Activated T-cell treated with anti-CD3 and anti-CD28 coated beads for 4 hours (primary cell): ENCODE measurements at places on chromosomes 12 and 14.

DNA sequence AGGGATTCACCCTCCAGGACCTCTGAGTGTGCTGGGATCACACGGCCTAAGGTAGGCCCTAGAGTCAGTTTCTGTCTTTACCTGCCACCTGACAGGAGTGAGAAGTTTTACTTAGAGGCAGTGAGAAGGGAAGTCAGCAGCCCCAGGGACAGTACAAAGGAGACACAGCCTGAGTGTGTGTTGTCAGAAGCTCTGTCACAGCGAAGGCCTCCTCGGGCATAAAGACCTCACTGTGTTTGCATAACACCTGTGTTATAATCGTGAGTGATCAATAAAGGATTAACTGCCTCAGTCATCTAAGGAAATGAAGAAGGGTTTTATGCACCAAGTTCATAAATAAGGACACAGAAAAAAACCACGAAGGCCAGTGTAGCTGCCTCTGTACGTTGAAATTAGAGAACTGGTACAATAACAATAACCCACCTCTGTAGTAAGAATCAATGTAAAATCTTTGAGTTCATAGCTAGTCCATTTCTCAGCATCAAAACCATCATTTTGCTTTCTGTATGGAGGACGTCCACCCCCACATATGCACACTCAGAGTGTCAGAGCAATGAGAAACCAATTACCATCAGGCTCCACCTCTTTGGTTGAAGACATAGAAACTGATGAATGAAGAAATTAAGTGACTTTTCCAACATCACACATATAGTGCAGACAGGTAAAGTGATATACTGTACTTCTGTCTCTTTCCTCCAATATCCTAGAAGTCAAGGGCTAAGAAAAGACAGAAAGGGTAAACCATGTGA is 159.3 kb downstream of the DAD1 start:
- no peak for DNase-seq

DNA sequence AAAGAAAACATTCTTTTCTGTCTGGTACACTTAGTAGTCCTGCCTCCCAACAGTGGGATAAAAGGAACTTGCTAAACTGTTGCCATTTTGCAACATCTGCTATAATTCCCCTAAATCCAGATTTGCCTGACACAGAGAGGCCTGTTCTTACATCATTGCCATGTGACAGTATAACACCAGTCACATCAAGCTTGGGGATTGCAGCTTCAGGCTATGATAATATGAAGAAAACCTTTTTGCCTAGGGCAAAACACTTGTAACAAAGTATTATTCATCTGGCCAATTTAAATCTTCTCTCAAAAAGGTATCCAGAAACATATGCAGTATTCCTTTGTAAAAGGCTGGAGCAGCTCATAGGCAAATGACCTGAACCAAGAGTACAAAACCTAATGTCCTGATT is 80.9 kb upstream of the OTX2 start:
- no peak for DNase-seq

DNA sequence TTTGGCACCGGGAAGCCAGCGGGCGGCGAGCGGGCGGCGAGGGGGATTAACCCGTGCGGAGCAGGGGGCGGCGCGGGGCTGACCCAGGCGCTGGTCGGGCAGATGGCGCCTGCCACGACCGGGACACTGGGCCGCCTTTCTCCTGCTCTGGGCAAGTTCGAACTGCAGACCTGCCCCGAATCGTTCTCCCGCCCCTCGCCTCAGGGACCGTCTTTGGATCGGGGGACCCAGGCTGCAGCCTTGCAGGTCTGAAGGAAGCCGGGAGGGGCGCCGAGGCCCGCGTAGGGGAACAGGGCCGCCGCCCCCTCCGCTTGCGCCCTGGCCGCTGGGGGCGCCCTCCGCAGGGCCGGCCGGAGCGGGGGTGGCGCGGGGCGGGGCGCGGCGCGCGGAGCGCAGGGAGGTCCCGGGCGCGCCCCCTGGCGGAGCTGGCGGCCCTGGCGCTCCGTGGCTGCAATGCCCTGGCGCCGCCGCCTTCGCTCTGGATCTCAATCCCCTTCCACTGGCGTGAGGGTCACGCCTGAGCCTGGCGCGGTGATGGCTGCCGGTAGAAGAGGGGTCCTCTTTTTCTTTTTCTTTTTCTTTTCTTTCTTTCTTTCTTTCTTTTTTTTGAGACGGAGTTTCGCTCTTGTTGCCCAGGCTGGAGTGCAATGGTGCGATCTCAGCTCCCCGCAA is 449 bp upstream of the LTBP2 start:
- DNase-seq: peak; percentile 73

- no peak for DNase-seq
Observed at GRCh38 chr12:84079626-84080025, 833.0 kb downstream of the SLC6A15 start.

DNA sequence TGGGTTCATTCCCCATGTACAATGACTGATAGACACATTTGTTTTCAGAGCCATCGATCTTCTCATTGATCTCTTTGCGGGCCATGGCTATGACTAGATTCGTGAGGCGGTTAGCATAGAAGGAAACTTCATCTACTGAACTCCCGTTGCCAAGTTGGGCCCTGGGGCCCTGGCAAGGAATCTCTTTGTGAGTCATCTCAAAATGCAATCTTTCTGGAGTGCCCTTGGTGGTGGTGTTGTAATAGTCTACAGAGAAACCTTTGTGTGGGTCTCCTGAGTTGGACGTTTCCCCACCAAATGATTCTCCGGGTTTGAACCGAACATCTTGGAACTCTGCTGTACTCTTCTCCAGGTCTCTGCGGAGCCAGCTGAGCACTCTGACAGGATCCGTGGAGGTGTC is 20.4 kb downstream of the AKAP3 start:
- DNase-seq: no peak

DNA sequence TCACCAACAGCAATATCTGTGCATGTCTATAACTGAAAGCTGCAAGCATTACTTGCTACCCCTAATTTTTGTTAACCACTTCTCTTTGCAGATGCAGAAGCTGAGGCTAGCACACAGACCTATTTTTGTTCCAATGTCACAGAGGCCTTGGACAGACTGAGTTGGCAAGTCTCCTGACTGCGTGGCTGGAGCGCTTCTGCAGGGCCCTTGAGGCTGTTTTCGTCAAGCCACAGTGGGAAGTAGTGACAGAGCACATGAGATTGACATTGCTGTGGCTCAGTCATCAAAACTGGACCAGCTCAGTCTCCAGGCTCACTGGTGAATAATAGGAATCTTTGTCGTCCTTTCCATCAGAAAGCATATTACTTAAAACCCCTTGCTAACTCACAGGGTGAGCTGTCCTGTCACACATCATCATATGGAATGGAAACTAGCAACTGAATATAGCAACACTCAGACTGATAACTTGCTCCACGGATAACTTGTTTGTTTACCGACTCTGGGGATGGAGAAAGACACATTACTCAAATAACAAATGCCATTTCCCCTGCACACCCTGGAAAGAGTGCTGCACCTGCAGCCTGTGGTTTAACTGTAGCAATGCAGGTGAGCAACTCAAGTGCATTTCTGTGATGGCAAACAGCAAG is 43.6 kb upstream of the DDX11 start:
- no peak for DNase-seq

DNA sequence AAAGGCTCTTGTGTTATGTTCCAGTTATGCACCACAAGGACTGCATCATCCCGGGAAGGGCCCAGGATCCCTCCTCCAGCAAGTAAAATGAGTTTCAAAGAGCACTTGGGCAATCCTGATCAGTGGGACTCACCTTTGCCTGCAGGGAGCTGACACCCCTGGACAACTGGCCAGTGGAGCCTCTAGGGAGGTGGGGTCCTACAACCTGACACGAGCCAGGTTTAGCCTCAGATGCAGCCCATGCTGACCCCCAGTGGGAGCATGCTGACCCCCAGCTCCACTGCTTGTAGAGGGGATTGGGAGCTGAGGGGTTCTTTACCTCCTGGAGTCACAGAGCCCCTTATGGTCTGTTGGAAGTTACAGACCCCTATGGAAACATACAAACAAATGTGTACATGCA is 365.8 kb downstream of the CACNA1C start:
- DNase-seq: no peak

DNA sequence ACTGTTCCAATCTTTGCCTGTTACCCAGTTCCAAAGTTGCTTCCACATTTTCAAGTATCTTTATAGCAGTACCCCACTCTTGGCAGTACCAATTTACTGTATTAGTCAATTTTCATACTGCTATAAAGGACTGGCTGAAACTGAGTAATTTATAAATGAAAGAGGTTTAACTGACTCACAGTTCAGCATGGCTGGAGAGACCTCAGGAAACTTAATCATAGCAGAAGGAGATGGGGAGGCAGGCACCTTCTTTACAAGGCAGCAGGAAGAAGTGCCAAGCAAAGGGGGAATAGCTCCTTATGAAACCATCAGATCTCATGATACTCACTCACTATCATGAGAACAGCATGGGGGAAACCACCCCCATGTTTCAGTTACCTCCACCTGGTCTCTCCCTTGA is 215.0 kb downstream of the SNAPC1 start:
- no peak for DNase-seq

GRCh38 chr14:26180221-26180620 is 417.6 kb downstream of the NOVA1 start:
- DNase-seq: no peak

DNA sequence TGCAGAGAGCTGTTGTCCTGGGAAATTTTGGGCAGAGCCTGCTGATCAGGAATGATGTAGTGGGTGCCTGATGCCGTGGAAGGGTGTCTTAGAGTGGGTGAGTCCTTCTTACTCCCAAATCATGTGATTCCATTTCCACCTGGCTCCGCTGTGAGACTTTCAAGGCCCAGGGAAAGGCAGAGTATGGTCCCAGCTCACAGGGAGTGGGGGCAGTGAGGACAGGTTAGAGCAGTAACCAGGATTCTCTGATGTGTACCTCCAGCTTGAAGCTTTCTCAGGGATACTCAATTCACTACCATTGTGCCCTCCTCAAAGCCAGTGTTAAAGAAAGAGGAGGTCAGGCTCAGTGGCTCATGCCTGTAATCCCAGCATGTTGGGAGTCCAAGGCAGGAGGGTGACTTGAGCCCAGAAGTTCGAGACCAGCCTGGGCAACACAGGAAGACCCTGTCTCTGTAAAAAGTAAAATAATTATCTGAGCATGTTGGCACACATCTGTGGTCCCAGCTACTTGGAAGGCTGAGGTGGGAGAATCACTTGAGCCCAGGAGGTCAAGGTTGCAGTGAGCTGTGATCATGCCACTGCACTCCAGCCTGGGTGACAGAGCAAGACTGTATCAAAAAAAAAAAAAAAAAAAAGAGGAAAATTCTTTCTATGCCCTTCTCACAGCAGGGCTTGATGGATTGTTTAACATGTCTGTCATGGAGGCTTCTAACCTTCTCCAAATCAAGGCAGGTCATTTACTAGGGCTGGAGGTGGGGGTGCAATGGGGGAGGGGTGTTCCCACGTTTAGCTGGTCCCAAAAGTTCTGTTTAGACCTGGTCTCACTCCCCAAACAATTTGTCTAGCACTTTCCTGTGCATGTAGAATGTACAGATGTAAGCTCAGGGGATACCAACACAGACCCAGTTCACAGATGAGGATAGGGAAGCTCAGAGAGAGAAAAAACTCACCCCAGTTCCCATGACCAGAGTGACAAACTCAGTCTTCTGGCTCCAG is 12.5 kb upstream of the IQSEC3 start:
- DNase-seq: no peak
